ENCODE measurements at places on chromosomes 12 and 14.

DNA sequence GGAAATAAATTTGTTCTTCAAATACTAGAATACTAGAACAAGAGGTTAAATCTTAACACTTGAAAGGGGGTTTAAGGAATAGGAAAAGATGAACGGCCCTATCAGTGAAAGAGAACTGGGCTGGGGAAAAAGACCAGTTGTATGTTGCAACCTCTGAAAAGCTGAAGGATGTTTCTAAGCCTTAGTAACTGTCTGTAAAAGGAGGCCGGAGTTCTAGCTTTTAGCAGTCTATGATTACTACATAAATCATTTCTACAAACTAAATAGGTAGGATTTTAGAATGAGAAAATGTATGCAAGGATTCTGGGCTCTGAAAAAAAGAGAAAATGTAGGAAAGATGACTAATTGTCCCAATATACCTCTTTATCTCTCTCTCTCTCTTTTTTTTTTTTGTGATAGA lies 4.9 kb downstream of the CERS5 start:
- DNase-seq, result no peak

DNA sequence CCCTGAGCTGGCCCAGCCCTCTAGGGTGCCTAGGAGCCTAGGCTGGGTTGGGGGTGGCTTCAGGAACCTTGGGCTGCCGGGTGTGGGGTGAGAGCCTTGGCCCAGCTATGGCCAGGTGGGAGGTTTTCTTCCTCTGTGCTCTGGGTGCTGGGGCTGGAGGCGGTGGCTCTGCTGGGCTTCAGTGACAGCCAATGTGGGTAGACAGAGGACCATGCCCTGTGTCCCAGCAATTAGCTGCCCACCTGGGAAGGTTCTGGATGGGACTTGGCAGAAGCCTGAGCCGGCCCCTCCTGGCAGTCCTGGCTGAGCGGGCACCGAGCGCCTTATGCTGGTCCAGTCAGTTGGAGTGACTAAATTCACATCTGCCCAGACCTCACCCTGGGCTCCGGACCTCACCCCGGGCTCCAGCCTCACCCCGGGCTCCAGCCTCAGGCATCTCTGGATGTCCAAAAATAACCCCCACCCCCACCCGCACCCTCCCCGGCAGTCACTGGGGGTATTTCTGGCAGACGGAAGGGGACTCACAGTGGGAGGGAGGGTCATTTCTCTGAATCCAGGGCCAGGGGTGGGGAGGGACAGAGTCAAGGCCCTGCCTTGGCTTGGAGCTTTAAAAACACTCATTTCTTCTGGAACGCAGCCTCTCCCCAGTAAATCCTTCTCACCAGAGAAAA lies 46.9 kb downstream of the CYP46A1 start:
- DNase-seq, result no peak

DNA sequence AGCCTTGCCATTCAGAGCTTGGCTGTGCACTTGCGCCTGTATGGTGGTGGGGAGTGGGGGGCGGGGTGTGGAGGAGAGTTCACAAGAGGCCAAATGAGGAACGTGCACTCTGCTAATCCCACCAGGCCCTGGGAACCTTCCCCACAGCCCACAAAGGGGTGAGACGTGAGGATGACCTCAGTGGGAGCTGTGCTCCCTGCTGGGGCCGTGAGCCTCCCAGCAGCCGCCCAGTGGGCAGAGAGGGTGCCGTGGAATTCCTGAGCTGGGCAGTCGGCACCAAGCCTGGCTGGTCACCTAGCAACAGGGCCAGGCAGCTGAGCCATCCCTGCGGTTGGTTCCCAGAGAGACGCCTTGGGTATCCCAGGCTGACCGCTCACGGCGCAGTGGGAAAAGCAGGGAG lies 53.7 kb downstream of the CCNK start:
- DNase-seq, result no peak

- no peak for DNase-seq
Measured at GRCh38 chr12:57190037-57190436, 26.6 kb upstream of the NXPH4 start.

DNA sequence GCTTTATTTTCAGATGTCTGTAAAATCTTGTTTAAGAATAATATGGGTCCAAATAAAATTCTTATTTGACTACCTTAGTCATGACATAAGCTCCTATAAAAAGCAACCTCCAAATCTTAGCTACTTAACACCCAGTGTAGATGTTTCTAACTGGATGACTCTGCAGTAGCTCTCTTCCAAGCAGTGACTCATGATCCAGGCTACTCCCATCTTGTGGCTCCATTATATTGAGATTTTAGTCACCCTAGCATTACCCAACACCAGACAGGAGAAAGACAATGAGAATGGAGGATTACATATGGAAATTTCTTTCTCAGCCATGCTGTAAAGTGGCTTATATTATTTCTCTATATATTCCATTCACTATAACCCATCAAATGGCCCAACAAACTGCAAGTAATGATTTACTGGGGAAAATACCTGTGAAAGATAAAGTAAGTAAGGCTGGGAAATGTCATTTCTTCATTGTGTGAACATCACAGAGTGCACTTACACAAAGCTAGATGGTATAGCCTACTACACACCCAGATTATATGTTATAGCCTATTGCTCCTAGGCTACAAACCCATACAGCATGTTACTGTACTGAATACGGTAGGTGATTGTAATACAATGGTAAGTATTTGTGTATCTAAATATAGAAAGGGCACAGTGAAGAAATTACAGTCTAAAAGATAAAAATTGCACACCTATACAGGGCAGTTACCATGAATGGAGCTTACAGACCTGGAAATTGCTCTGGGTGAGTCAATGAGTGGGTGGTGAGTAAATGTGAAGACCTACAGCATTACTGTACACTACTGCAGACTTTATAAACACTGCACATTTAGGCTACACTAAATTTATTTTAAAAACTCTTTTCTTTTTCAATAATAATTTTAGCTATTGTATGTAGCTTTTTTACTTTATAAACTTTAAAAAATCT lies 163.2 kb downstream of the DYRK2 start:
- DNase-seq, result no peak

DNA sequence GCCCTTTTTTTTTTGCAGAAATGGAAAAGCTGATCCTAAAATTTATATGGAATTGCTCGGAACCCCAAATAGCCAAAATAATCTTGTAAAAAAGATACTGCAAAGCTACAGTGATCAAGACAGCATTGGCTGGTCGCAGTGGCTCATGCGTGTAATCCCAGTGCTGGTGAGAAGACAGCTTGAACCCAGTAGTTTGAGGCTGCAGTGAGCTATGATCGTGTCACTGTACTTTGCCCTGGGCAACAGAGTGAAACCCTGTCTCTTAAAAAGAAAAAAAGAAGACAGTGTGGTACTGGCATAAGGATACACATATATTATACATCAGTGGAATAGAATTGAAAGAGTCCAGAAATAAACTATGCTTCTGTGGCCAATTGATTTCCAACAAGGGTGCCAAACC lies 5.4 kb downstream of the ITGB7 start:
- DNase-seq, result no peak

DNA sequence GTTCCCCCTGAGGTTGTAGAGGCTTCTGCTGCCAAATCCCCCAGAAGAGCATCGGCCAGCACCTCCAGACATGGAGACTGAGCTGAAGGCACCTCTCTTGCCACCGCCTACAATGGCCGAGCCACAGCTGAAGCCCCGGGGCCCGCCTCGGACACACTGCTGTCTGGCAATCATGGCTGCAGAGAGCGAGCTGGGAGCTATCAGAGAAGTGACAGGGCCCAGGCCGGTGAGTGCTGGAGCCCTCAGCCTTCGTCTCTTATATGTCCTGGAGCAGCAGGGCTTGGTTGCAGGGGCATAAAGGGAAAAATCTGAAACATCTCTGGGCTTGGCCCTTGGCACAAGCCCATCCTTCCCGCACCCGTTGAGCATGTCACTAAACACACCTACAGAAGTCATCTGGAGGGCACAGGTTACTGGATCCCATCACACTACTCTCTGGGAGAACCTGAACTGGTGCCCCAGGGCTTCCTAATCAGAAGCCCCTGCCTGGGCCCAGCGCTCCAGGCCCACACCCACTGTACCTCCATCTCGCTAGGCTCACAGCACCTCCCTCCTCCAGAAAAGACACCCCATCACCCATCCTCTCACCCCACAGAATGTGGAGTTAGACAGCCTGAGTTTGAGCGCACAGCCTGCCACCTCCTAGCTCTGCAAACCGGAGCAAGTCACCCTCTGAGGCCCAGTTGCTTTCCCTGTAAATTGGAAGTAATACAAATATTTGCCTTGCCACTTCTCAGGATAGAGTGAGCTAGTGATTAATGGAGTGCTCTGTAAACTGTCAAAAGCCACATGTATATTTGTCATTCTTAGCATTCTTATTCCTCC lies at the start of gene KRT4:
Gene KRT4, minus strand, starts transcription at position 232 of the 825 bp plus-strand sequence. Its CDS starts 58 bp downstream, at position 174.
- no peak for DNase-seq

GRCh38 chr14:94412671-94413638 lies 24.6 kb upstream of the SERPINA1 start:
- DNase-seq, result no peak

- DNase-seq, result no peak
Measured at GRCh38 chr12:11695321-11695720, 45.8 kb downstream of the ETV6 start.

DNA sequence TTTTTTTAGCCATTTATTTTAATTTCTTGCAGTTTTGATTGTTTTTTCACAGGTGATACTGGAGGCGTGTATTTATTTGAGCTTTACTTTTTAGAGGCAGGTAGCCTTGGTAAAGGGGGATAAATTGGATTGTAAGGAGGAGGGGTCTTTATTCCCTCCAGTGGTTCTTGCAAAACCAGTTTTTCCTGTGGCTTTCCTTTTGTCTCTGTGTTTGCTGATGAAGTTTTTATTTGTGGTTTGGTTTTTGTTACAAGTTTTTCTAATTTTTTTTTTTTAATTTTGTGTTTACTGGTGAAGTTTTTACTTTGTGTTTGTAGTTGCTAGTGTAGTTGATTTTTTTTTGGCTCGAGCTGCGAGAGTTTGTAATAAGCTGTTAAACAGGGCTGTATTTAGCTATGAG lies 278.5 kb downstream of the PRKD1 start:
- no peak for DNase-seq

DNA sequence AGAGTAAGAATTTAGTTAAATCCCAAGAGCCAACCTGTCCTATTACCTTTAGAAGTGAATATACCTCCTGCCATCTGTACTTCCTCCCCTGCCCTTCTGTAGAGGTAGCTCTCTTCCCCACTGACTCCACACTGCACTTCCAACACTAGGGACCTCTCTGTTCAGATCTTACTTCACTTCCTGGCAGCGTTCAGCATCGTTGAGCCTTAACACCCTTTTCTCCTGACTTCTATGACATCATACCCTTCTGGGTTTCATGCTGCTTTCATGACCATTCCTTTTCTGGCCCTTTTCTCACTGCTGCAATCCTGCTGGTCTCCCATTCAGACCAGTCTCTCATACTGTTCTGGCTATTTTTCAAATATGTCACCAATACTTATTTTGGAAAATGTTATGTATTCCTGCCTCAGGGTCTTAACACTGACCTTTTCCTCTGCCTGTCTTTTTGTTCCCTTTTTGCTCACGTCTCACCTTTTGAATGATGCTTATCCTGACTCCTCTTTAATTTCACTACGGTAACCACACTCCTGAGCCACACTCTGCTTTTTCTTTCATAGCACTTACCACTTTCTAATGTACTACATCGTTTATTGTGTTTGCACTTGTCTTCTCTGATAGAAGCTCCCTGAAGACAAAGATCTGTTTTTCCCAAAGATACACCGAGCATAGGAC lies 67.6 kb downstream of the PLEKHA5 start:
- no peak for DNase-seq

- DNase-seq, result no peak
Measured at GRCh38 chr14:52730709-52731111, 744 bp downstream of the STYX start.

DNA sequence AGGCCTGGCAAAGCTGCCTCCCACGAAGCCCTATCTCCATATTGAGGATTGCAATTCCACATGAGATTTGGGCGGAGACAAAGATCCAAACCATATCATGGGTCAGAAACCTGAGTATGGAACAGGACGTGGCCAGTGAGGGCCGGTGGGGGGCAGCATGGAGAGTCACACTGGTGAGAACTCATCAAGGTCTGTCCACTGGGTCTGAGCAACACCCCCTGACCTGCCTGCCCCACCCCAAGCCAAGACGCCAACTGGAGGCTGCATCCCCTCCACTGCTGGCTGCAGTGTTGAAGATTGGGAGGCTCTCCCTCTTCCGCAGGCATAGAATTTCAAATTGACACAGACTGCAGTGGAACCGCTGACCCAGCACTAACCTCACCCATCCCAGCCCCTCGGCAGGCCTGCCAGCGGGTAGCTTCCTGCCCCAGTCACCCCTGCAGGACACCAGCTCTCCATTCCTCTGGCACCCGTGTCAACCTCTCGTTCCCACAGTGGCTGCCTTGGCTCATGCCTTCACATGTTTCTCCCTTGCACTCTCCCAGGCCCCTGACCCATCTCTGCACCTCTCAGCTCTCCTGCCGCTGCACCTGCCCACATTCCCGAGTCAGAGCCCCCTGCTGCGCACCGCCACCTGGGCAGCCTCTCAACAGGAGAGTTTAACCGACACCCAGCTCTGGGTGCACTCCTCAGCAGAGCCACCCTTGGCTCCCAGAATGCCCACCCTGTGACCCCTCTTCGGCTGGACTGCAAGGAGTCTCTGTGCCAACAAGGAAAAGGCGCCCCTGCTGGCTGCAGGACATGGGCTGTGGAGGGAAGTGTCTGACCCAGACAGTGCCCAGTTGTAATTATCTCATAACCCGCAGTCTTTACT lies 45.2 kb upstream of the PPP2R5C start:
- DNase-seq, result no peak

GRCh38 chr12:116529686-116530085 lies 29.5 kb upstream of the MAP1LC3B2 start:
- DNase-seq, result no peak

- DNase-seq, result no peak
Measured at GRCh38 chr14:93132472-93133065, 16.8 kb upstream of the ITPK1 start.

GRCh38 chr12:129949651-129950050 lies 45.8 kb upstream of the TMEM132D start:
- no peak for DNase-seq

- DNase-seq, result no peak
Measured at GRCh38 chr14:104933746-104934733, 9.4 kb downstream of the PLD4 start.

- no peak for DNase-seq
Measured at GRCh38 chr12:46435625-46436024, 63.1 kb upstream of the SLC38A2 start.

DNA sequence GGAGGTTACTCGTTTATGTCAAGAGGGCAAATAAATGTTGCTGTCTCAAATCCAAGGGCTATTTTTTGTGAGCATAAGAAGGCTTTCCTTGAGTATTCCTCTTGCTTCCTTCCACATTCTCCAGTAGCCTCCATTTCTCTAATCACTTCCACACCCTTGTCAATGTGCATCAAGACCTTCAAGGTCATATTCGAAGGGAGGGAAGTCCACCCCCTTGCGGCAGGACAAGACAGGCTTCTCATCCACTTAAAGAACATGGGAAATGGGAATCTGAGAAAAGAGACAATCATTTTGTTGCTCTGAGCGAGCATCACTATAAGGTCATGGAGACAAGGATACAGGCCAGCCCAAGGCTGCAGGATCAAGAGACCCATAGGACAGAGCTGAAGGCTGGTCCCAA lies 13.2 kb upstream of the DHRS2 start:
- DNase-seq, result no peak

- no peak for DNase-seq
Measured at GRCh38 chr12:75933101-75933500, 98.5 kb downstream of the PHLDA1 start.

- DNase-seq, result peak; percentile 62
Measured at GRCh38 chr12:121795034-121795968, 1.8 kb upstream of the RHOF start.
